ENCODE measurements at places on chromosomes 13 and 19.

GRCh38 chr13:105050686-105051085 is 1484.8 kb downstream of the EFNB2 start:
- H3K27ac ChIP-seq: no peak overlapping the region
- H3K36me3 ChIP-seq: no peaks in the 10 kb centered on the region
- DNase-seq: no peak
- no peaks in the 10 kb centered on the region for H3K4me1 ChIP-seq

GRCh38 chr13:35987572-35988513 is 143.3 kb downstream of the DCLK1 start:
- DNase-seq: no peak
- no peak overlapping the region for H3K4me3 ChIP-seq
- no peaks in the 10 kb centered on the region for H3K27me3 ChIP-seq
- no peaks in the 10 kb centered on the region for H3K4me1 ChIP-seq
- H3K36me3 ChIP-seq: no peaks in the 10 kb centered on the region

DNA sequence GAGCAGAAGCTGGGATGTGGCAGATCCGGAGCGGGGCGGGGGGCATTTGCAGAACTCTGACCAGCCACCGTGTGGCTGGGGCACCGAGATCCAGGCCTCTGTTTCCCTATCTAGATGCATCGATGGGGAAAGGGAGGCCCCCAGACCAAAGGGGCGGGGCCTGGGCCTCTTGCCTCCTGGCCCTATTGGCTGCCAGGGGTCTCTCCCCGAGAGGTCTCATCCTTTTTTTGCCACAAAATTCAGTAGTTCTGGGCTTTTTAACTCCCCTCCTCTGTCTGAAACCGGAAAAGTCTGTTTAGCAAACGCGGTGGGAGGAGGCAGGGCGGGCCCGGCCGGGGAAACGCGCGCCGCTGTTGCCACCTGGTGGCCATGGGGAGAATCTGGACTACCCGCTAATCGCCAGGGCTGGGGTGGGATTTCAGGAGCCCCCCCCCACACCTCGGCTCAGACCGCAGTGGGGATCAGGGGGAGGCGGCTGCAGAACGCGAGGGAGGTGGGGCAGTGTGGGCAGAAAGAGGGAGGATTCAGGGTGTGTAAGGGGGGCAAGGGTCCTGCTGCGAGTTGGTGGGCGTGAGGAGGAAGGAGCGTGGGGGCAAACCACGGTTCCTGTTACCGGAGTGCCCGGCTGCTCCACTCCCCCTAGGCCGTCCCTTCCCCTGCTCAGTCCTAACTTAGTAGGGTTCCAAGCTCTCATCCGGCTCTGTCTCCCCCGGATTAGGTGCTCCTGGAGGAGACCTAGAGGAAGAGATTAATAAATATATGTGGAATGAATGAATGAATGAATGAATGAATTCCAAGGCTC is 28.3 kb downstream of the IL12RB1 start:
- H3K27ac ChIP-seq: peak overlapping the region; percentile 70
- H3K36me3 ChIP-seq: no peaks in the 10 kb centered on the region
- H3K4me1 ChIP-seq: peaks cover 10% of the 10 kb centered on the region
- H3K4me3 ChIP-seq: no peak overlapping the region

DNA sequence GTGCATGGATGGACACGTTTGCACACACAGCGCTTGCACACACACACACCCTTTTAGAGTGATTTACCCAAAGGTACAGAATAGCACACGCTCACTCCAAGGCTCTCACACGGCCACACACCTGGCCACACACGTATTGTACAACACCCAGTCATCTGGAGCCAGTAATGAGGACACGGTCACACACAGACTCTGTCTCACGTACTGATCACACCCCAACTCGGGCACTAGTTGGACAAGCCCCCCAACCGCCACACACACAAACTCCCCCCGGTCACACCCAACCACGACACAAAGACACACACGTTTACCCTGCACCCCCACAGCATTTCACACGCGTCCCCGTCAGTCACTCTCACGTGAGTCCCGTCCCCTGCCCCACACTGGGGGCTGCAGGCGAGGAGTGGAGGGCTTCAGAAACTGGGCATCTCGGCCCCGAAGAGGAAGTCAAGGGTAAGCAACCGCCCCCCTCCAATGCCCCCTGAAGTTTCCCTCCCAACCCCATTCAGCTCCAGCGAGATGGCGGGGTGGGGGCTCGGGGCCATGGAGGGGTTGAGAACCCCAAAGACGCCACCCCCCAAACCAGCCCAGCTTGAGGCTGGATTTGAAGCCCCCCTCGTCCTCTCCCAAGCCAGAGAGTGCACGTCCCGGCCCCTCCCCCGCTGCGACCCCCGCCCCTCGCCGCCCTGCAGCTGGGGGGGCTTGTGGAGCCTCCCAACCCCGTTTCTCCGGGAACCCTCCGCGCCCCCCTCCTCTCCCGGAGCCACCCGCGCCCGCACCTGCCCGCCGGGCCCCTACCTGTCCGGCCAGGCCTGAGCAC is 599 bp downstream of the OLFM2 start:
- H3K36me3 ChIP-seq: no peaks in the 10 kb centered on the region
- H3K27ac ChIP-seq: no peak overlapping the region
- no peaks in the 10 kb centered on the region for H3K27me3 ChIP-seq
- H3K4me3 ChIP-seq: peak overlapping the region; percentile 43

DNA sequence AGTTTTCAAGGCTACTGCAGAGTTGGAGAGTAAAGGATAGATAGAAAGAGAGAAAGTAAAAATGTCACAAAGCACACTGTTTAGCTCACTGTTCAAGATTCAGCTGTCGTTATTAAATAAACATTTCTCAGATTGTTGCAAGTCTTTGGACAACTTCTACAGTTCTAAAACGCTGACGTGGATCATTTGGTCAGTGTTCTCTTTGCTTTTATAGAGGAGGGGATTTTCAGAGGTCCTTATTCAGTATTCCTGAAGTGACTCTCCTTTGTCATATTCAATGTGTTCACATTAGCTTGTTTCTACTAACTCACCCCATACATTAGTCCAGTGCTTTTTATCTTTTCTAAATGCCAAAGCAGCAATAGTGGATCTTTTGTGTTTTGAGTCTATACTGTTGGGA is 154.7 kb upstream of the ARGLU1 start:
- H3K4me3 ChIP-seq: no peak overlapping the region
- no peaks in the 10 kb centered on the region for H3K36me3 ChIP-seq
- no peaks in the 10 kb centered on the region for H3K4me1 ChIP-seq
- no peaks in the 10 kb centered on the region for H3K27me3 ChIP-seq
- no peak overlapping the region for H3K27ac ChIP-seq
- DNase-seq: no peak

GRCh38 chr13:112725346-112726015 is 35.6 kb downstream of the ATP11A start:
- H3K4me3 ChIP-seq: no peak overlapping the region
- no peaks in the 10 kb centered on the region for H3K27me3 ChIP-seq
- no peak overlapping the region for H3K27ac ChIP-seq
- peaks cover 32% of the 10 kb centered on the region for H3K4me1 ChIP-seq

GRCh38 chr13:78603240-78603957 is at the start of gene POU4F1:
TSS of gene POU4F1 (minus strand) at chr13:78603552. CDS start at chr13:78603326, 226 bp downstream.
- no peaks in the 10 kb centered on the region for H3K36me3 ChIP-seq
- H3K27me3 ChIP-seq: peaks cover 5% of the 10 kb centered on the region
- peak; percentile 88 for DNase-seq
- no peaks in the 10 kb centered on the region for H3K4me1 ChIP-seq

GRCh38 chr13:21338639-21339278 is 120.3 kb downstream of the ZDHHC20 start:
- H3K4me3 ChIP-seq: no peak overlapping the region
- H3K27me3 ChIP-seq: no peaks in the 10 kb centered on the region
- H3K36me3 ChIP-seq: no peaks in the 10 kb centered on the region
- no peak overlapping the region for H3K27ac ChIP-seq
- DNase-seq: no peak

DNA sequence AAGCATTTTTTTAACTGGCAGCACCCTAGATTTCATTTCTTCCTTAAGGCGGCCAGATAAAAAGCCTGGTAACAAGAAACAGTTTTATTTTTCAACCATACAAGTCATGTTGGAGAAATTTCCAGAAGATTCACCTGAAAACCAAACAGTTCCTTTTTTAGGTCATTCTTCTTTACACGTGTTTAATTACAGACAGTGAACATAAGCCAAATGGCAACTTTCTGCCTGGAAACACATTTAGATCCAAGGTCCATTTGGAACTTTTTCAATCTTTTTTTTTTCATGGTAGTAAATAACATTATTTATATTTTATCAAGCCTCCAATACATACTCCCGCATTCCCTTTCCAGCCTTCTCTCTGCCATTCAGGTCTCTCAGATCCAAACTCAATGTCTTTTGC is 886.1 kb upstream of the MIR17HG start:
- H3K36me3 ChIP-seq: no peaks in the 10 kb centered on the region
- no peak for DNase-seq
- no peaks in the 10 kb centered on the region for H3K4me1 ChIP-seq
- no peaks in the 10 kb centered on the region for H3K27me3 ChIP-seq
- no peak overlapping the region for H3K27ac ChIP-seq

- no peak overlapping the region for H3K27ac ChIP-seq
- no peaks in the 10 kb centered on the region for H3K4me1 ChIP-seq
- H3K4me3 ChIP-seq: no peak overlapping the region
Measured at GRCh38 chr13:80787604-80788003, 446.7 kb upstream of the SPRY2 start.

- no peak within 1 kb of the TSS for H3K27ac ChIP-seq
- no peaks in the 10 kb centered on the region for H3K27me3 ChIP-seq
- no peak for DNase-seq
- H3K4me1 ChIP-seq: no peaks in the 10 kb centered on the region
Measured at GRCh38 chr13:103066079-103066780, at the start of gene SLC10A2. TSS of gene SLC10A2 (minus strand) at chr13:103066417. CDS start at chr13:103066249, 168 bp downstream.

DNA sequence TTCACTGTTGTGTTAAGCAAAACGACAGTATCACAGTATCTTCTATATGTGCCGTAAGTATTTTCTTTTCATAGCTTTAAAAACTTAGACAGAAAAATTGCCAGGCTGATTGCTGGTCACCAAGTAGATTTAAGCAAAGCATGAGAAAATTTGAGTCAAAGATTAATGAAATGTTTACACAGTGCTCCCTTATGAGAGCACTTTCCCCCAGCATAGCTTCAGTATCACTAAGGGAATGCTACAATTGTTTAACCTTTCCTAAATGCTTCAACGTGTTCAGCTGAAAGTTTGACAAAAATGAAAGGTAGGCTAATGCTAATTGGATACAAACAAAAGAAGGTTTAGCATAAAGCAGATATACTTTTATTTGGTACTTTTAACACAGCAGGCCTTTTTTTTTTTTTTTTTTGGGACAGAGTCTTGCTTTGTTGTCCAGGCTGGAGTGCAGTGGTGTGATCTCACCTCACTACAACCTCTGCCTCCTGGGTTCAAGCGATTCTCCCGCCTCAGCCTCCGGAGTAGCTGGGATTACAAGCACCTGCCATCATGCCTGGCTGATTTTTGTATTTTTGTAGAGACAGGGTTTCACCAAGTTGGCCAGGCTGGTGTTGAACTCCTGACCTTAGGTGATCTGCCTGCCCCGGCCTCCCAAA is 23.4 kb downstream of the PCCA start:
- no peaks in the 10 kb centered on the region for H3K36me3 ChIP-seq
- H3K4me3 ChIP-seq: no peak overlapping the region
- H3K4me1 ChIP-seq: no peaks in the 10 kb centered on the region
- no peak for DNase-seq
- H3K27ac ChIP-seq: no peak overlapping the region
- no peaks in the 10 kb centered on the region for H3K27me3 ChIP-seq

DNA sequence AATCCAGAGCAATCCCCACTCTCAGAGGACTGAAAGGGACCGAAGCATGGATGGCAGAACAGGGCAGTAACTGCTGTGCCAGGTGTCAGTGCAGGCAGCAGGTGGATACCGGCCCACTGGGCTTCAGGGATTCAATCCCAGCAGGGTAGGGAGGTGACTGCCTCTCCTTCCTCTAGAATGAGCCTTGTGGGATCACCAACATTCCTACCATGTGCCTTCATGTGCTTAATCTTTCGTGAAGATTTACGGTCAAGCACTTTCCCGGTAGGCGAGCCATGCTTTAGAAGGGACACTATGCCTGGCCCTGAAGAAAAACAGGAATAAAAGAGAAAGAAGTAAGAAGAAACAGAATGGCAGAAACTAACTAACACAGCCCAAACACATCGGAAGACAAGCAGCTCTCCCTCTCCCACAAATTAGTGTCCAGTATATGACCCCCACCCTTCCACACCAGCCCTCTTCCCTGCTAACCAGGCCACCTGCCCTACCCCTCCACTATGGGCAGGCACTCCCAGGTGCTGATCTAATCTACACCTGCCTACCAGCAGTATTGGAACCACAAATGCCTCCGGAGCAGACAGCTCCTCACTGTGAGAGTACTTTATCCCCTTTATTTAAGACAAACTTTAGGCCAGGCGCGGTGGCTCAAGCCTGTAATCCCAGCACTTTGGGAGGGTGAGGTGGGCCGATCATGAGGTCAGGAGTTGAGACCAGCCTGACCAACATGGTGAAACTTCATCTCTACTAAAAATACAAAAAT is 162.5 kb downstream of the NUFIP1 start:
- H3K27ac ChIP-seq: no peak overlapping the region
- H3K4me1 ChIP-seq: no peaks in the 10 kb centered on the region
- no peak overlapping the region for H3K4me3 ChIP-seq

DNA sequence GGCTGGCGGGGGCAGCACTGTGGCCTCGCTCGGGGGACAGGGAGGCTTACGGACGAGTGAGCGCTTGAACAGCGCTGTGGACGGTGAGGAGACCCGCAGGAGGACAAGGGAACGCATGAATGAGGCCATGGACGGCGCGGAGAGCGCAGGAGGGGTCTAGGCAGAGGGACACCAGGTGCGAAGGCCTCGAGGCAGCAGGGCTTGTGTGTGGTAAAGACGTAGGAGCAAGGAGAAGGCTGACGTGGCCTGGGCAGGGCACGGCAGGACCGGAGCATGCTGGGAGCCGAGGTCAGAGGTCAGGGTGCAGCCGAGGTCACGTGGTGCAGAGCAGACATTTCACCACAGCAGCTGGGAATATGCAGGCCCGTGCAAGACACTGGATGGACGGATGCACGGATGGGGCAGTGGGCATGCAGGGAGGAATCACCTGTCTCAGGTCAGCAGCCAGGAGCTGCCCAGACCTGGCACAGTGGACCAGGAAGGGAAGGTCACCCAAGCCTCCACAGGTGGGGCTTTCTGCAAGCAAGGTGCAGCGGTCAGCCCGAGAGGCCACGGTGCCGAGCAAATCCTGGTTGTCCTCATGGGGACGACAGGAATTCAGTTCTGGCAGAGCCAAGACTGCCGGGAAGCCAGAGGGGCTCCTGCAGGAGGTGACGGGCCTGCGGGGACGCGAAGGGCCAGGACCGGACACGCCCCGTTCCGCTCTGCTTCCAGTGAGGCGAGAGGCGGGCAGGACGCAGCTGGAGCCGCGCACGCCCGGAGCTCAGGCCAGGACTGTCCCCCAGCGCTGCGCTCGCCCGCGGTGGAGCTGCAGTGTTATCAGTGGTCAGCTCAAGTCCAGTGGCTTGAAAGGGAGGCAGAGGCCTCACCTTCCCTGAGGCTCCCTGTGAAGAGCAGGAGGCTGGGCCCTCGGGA is 72.2 kb downstream of the RASA3 start:
- DNase-seq: no peak
- H3K27me3 ChIP-seq: no peaks in the 10 kb centered on the region
- no peak overlapping the region for H3K4me3 ChIP-seq

GRCh38 chr19:56423985-56424353 is 19.8 kb downstream of the ZNF583 start:
- no peak for DNase-seq
- H3K27me3 ChIP-seq: no peaks in the 10 kb centered on the region
- peaks cover 7% of the 10 kb centered on the region for H3K36me3 ChIP-seq
- H3K27ac ChIP-seq: no peak overlapping the region
- no peaks in the 10 kb centered on the region for H3K4me1 ChIP-seq
